Cortex of kidney (tissue), 1 donor: ENCODE measurements at places on chromosomes 12 and 14.

- no peak for DNase-seq
Measured at GRCh38 chr14:94423453-94424056, 29.0 kb downstream of the SERPINA11 start.

GRCh38 chr12:79411791-79412190, 279.0 kb downstream of the PAWR start:
- DNase-seq: no peak

DNA sequence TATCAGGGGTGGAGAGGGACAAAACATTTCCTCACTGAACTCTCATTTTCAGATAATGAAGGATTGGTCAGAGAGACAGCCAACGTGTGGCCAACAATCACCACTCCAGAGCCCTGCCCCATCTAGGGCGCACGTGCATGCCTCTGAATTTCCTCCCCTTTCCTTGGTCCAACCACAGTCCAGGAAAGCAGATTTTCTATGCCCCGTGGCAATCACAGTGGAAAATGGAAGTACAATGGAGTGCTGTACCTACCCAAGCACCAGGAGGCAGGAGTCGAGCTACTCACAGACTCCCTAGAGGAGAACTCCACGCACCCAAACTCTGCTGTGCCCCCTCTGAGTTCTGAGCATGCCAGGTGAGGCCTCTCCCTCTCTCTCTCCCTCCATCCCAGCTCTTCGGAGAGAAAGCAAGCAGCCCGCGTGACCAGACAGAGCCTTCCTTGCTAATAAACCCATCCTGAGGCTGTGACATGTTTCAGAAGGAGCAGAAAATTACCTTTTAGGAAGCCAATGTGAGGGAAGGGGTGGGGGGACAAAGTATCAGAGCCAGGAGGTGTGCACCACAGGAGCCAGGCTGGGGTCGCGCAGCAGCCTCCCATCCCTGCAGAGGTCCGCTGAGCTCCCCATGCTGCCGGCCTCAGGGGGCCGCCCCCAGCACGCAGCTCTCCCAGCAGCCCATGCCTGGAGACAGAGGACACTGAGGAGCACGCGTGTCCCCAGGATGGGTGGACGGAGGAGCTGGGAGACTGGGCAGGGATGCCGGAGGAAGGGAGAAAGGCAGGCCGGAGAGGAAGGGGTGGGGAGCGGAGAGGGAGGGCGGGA, 73.4 kb downstream of the PITPNM2 start:
- DNase-seq: no peak

DNA sequence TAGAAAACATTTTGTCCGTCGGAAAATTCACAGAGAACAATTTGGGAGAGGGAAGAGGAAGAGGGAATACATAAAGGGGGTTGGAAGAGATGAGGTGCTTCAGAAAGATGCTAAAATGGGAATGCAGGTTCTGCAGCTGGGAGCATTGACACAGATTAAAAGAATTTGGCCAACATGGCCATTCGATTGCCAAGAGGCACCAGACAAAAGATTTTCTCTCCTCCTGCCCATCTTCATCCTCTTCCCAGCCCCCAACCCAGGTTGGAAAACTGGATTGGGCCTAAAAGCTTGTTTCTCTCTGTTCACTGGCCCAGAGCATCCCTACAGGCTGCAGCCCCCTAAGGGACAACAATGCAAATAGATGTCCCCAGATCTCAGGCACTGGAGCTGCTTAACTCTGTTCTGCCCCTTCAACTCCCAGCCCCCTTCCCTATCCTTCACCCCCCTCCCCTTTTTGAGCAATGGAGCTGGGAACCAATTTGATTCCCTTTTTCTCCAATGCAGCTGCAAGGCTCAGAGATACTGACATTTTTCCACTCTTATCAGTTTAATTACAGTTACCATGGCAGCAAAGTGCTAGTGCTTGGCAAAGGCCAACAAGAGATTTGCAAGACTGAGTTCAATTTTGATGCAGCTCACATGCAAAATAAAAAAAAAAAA, 1.9 kb downstream of the LMO3 start:
- DNase-seq: no peak

GRCh38 chr12:90305379-90305778, 596.7 kb upstream of the ATP2B1 start:
- no peak for DNase-seq

GRCh38 chr14:39393289-39393688, 38.9 kb downstream of the FBXO33 start:
- no peak for DNase-seq

DNA sequence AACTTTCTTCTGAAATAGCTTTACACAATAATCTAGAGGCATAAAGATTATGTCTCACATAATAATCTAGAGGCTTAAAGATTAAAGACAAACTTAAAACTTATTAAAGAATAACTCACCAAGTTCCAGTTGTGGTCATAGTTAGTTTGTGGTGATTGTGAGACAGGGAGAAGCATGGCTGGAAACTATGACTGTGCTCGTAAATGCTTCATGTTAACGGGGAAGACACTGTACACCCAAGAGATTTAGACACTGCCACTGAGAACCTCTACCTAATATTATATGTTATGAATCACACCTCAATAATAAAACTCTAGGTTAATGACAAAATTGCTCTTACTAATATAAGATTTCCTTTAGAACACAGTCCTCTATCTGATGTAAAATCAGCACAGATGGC, 541.6 kb downstream of the TMEM121 start:
- DNase-seq: no peak

DNA sequence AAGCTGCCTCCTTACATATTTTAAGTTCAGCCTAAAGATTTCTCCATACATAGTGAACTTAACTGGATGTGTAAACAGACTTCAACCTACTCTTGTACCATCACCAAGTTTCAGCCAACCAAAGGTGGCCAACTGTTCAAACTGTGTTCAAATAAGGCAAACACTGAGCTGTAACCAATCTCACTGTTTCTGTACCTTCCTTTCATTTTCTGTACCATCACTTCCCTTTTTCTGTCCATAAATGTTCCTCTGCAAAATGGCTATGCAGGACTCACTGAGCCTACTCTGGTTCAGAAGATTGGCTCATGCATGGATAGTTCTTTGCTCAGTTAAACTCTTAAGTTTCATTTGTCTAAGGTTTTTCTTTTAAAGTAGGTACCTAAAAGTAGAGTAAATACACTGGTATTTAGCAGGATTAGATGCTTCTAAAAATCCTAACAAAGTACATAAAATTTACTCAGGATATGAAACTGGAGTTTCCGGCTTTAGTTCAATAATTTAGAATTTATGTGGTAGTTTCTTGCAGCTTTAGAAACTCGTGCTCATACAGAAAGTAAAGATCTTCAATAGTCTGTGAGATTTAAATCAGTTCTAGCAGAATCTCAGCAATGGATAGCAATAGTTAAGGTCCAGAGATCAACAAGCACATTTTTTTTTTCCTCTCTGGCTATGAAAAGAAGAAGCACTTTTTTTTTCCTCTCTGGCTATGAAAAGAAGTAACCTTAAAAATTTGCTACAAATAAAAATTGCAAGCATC, 282.0 kb upstream of the PPFIA2 start:
- no peak for DNase-seq

DNA sequence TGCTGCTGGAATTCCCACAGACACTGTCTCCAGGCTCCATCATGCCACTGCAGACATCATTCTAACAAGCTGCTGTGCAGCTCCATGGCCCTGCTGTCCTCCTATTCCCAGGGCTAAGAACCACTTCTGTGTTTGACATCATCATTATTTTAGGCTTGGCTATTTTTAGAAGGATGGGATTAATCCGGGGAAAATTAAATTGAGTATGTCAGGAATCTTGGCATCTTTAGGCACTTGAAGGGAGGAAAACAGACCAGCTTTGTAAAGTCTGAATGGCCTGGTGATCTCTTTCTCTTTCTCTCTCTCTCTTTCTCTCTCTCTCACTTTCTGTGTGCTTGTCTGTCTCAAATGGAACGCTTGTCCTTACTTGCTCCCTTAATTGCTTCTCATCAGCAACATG, 568.3 kb upstream of the FLRT2 start:
- DNase-seq: no peak

DNA sequence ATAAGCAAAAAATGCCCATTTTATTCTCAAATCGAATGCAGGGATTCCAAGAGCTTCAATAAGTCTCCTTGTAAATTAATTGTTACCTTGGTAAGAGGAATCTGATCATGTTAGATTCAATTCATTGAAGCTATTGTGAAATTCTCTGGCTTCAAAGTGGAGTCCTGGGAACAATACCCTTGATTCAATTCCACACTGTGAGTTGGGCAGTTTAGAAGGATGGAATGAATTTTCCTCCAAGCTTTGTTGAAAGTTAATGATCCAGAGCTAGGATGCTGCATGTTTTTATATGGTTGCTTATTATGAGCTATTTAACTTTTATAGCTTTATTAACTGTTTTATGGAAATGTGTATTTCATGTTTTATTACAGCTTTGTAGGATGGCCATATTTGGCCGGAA, 89.9 kb upstream of the IGF1 start:
- DNase-seq: no peak

- no peak for DNase-seq
Measured at GRCh38 chr12:29463198-29463597, 34.3 kb downstream of the OVCH1 start.

DNA sequence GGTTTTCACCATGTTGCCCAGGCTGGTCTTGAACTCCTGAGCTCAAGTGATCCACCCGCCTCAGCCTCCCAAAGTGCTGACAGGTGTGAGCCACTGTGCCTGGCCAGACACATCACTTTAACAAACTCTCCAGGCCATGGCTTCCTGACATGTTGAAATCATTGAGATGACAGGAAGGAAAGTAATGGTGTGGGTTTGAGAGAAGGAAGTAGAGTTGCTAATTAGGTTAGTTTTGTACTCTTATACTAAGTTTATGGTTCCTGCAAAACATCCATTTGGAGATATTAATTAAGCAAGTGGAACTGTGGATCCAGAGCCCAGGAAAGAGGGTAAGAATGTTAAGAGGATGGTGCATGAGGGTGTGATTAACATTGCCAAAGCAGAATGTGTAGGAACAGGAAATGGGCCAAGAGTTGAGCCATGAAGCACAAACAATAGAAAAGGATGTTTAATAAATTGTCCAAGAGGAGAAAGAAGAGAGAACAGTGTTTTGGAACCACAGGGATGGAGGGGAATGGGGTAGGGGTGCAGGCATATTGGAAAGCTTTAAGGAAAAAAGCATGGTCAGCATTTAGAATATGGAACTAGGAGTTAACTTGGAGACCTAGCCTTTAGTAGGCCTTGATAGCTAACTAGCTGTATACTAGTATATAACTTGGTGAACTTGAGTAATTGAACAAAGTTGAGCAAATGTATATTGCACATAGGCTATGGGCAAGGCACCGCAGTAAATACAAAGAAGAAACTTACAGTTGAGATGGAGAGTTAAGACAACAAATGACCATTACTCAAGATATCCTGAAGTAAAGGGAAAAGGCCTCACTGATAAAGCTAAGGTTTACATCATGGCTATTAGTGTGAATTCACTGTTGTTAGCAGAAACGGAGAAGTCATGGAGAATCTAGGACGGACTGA, 91.3 kb upstream of the DNM1L start:
- DNase-seq: no peak

DNA sequence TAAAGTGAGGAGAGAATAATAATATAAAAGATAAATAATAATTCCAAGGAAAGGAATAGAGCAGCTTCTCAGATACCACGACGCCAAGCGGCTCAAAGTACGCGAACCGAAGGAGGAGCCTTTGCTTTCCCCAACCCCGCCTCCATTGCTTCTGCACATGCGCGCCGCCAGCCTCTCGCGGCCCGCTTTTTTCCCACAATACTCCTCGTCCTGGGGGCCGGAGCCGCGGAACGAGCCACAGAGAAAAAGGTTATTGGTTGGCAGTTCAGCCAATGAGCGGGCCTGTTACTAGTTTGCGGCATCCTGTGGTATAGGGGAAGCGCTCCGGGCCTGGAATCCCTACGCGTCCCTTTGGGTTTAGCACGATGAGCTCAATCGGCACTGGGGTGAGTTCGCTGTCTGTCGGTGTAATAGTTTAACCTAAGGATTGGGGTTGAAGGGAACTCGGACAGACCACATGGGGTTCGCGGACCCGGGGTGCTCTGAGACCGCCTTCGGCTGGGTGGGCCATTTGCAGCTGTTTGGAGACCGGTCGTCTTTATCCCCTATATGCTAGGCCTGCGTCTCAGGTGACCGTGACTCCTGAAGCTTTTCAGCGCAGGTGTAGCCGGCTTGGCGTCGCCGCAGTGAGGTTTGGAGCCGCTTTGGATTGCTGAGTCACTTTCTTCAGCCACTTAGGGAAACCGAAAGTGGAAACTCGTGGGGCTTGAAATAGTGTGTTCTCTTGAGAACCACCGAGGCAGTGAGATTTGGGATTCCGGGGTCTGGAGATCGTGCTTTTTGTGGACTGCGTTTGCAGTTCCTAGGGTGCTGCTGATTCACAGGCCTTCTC, at the start of gene PSMA3:
Gene PSMA3, plus strand, starts transcription at position 288 of the 832 bp plus-strand sequence. Its CDS starts 78 bp downstream, at position 366.
- peak; percentile 38 for DNase-seq

DNA sequence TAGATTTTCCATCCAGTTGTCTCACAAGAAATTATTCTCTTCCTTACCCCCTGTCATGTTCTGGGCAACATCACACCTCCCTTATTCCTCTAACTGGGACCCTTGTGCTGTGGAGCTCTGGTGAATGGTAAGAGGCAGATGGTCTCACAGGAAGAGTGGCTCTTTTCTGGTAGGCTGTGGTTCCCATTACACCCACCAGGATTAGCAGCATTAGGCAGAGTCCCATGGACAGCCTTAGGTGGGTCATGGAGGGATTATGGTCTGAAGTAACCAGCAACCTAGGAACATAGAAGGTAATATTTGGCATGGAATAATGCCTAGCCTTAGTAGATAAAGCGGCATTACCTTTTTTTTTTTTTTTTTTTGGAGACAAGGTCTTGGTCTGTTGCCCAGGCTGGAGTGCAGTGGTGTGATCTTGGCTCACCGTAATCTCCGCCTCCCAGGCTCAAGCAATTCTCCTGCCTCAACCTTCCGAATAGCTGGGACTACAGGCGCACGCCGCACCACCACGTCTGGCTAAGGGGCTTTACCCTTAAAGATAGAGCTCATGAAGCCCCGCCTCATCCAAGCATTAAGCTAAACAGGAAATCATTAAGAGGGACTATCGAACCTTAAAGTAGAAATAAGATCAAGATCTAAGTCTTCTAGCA, 4.0 kb downstream of the C14orf119 start:
- DNase-seq: no peak

GRCh38 chr14:55898938-55899337, 219.3 kb upstream of the PELI2 start:
- no peak for DNase-seq

DNA sequence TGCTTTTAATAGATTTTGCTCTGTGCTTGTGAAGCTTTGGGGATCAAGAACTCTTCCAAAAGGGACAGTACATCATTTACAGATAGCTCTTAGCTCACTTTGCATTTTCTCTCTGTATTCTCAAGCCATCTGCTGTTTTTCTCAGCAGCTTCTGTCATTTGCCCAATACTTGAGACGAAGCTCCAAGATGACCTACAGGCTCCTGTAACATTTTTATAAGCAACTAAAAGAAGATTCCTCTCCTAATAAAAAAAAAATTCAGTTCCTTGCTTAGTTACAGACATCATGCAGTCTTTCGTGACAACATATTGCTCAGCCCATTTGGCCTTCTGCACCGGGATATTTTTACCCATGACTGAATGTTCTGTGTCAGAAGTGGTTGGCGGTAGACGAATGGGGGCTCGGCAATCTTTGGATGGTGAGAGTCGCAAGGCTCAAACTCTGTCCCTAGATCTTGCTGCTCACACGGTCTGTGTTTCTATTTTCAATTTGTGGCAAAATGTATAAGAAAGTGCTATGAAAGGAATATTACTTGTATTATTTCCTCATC, 215.6 kb downstream of the FSCB start:
- DNase-seq: no peak

GRCh38 chr14:105846312-105846711, 319.9 kb downstream of the TMEM121 start:
- no peak for DNase-seq
